GM12864 (cell line): ENCODE measurements at places on chromosomes 7 and 10.

DNA sequence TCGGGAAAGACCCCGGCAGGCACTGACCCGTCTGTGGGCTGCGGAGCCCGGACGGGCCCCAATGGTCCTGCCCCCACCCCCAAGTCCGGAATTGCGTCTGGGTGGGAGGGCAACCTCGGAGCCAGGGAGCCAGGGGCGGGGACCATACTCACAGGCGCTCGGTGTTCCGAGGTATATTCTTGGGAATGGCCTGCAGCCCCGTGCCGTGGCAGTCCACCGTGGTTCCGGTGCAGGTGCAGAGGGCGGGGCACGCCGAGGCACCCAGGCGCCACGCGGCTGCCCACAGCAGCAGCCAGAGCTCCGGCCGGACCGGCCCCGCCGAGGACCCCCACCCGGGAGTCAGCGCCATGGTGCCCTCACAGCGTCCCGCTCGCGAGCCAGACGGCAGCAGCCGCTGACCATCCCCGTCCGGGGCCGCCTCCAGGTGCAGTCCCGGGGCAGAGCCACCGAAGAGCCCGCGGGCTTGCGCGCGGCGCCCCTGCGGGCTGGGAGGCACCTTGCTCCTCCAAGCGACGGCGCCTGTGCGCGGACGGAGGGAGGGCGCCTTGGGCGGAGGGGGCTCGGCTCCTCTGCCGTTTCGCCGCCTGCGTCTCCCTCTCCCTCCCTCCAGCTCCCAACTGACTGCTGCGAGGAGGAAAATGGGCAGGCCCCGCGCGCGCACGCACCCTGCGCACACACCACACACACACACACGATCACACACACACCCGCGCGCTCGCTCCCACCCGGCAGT lies at the start of gene SLIT1:
Gene SLIT1 (minus strand): TSS at position 634 of the 733 bp plus-strand sequence. CDS start 285 bp downstream, at position 349.
- DNase-seq: no peak

DNA sequence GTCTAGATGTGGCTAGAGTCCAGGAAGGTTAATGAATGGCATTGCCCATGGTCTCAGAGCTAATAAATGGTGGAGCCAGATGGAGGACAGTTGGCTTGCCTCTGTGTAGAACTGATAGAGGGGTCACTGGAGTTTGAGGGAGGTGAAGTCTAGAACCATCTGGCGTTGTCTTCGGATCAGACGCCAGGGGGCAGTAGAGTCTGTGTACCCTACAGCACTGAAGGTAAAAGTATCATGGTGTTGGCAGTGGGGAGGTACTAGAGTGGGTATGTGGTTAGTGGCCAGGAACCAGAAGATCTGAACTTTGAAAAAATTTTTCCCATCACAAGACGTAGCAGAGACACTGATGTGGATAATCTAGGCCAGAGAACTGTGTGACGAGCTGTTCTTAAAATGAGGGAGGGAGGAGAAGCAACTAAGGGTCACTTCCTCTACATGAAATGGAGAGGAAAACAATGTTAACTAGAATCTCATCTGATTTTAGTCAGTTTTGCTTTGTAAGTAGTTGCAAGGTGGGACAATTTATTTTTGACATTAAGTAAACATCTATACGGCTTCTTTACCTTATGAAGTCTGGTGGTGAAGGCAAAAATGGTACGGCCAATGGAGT lies 227.9 kb upstream of the PRSS58 start:
- no peak for DNase-seq

- peak; percentile 78 for DNase-seq
Observed at GRCh38 chr10:110919971-110920881, 822 bp downstream of the SHOC2 start.

GRCh38 chr10:75009426-75009825 lies 102.0 kb upstream of the SAMD8 start:
- no peak for DNase-seq

DNA sequence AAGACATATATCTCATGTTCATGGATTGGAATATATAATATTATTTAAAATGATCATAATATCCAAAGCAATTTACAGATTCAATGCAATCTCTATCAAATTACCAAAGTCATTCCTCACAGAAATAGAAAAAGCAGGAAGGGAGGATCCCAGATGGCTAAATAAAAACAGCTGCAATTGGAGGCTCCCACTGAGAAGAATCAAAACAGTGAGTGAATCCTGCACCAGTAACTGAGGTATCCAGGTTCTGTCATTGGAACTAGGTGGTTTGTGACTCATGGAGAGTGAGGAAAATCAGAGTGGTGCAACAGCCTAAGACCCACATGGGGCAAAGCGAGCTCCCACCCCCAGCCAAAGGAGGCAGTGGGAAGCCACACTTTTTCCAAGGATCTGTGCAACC lies 128.4 kb downstream of the MTERF1 start:
- DNase-seq: no peak

DNA sequence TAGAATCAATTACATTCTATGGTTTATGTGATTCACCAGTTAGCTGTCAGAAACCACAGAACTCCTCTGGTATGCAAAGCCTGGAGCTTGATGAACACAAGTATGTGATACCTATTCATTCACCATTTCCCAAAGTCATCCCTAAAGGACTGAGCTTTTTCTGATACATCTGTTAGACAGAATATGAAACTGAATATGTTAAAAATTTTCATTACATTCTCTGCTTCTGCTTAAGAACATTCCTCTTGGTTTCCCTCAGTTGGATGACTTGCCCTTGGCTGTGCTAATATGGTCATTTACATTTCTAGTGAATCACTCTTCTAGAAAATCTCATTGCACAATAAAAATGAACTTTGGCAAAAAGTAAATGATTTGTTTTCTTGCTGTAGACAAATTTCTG lies 10.8 kb upstream of the PON1 start:
- DNase-seq: no peak

DNA sequence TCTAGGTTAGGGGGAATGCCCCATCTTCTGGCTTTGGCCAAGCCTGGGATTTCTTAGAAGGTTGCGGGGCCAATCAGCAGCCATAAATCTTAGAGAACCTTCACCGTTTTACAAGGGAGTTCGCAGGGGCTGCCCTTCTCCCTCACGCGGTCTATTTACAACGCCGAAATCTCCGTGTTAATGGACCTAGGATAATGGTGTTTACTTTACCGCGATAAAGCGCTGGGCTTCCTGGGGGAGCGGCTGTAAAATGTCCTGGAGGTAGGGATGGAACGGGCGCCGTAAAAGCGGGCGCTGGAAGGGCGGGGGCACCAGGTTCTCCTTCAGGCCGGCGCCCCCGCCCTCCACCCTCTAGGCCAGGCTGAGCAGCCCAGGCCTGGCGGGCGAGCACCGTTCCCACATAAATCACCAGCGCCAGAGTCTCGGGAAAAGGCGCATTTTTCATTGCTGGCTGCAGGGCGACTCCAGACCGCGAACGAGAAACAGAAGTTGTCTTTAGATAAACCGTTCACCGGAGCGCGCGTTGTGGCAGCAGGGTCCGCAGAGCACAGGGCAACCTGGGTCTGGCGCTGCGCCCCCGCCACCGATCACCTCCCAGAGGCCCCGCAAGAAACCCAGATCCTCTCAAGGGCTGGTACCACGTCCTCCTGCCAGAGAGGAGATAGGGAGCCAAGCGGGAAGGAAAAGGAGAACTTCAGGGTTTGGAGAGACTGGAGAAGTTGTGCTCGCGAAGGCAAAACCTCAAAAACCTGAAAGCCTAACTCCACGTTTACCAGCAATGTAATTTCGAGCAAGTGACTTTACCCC lies 12.5 kb upstream of the NKX2-3 start:
- DNase-seq: no peak

DNA sequence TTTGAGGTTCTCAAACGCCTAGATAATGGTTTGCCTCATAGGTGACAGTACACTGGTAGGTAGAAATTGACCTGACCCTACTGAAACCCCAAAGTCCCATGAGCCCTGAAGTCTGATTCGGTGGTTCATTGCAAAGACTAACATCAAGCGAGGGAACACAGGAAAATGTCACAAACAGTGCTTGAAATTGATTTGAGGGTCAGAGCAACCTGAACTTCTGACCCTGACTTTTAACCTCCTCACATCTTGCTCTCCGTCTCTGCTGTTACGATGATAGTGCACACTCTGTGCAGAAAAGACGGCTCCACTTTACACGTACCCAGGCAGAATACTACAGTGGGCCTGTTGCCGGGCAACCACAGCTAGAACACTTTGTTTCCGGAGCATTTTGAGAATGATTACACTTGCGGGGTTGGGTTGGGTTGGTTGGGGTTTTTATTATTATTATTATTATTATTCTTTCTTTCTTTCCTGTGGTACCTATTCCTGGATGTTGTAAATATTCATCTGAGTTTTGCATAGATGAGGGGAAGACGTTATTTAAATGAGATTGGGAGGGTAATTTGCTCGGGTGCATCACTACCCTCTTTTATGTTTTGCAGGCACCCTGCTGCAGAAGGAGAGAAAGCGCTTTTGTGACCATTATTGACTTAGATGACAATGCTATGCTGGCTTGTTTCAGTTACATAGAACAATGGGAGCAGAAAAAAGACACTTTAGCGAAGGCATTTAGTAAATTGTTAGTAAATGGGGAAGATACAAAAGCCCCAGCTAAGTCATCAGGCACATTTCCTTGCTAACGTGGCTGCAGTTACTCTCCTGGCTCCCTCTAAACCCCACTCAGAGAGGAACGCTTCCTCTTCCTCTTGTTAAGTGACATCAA lies 438.1 kb upstream of the NRP1 start:
- no peak for DNase-seq

GRCh38 chr7:134701272-134701671 lies 54.6 kb downstream of the BPGM start:
- DNase-seq: no peak

- no peak for DNase-seq
Observed at GRCh38 chr10:59857049-59857448, 49.3 kb downstream of the CCDC6 start.

DNA sequence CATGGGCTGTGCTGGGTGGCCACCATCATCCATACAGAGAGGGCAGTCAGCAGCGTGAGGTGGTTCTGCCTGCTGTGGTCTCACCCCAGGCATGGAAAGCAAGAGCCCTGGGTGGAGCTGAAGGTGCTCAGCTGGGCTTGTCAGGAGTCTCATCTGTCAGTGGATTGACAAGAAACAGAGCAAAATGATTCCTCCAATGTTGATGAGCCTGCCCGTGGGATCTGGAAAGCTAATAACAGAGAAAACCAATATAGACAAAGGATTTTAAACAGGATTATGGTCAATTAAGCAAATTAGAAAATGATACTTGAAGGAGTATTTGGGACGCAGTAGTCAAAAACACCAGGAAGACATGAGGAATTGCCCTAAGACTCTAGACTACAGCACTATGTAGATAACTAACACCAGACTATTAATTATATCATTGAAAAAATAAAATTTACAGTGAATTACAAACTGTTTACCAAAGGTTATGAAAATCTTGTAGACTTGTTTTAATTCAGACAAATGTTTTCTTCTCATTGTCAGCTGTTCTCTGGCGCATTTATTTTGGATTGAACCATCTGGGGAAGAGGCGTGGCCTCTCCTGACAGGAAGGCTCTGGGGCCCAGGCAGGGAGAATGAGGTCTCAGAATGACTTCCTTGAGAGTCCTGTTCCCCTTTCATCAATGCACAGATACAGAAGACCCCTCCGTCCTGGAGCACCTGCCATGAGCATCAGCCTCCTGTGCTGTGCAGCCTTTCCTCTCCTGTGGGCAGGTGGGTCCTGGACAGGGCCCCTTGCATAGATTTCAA lies 211.2 kb upstream of the PRSS58 start:
- DNase-seq: no peak

DNA sequence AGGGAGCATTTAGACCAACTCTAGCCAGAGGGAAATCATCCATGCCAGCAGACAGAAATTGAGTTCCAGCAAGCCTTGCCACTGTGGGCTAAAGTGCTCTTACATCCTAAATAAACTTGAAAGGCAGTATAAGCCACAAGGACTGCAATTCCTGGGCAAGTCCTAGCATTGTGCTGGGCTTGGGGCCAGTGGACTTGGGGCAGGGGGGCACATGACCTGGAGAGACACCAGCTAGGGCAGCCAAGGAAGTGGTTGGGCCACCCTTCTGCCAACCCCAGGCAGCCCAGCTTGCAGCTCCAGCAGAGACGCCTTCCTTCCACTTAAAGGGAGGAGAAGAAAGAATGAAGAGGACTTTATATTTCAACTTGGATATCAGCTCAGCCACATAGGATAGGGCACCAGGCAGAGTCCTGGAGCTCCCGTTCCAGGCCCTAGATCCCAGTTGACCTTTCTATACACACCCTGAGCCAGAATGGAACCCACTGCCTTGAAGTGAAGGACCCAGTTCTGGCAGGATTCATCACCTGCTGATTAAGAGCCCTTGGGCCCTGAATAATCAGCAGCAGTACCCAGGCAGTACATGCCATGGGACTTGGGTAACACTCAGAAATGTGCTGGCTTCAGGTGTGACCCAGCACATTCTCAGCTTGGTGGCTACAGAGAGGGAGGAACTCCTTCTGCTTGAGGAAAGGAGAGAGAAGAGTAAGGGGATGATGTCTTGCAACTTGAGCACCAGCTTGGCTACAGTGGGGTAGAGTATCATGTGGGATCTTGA lies 153.0 kb downstream of the GNAI1 start:
- DNase-seq: no peak

DNA sequence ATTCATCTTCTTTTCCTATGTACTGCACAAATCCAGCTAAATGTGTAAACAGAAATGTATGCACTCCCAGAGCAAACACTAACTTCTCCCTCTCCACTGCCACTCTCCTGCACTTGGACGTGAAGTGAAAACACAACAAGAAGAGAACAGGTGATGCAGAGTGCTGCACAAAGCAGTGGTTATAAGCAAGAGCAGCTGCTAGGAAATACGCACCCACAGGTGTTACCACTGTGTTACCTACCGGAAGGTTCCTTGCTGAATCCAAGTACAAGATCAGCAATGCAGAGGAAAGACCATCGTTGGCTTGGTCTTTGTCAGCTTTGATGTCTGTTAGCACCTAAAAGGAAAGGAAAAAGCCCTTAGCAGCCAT lies 54.6 kb upstream of the NCAPG2 start:
- no peak for DNase-seq
